ENCODE measurements at places on chromosomes 5 and 9.

DNA sequence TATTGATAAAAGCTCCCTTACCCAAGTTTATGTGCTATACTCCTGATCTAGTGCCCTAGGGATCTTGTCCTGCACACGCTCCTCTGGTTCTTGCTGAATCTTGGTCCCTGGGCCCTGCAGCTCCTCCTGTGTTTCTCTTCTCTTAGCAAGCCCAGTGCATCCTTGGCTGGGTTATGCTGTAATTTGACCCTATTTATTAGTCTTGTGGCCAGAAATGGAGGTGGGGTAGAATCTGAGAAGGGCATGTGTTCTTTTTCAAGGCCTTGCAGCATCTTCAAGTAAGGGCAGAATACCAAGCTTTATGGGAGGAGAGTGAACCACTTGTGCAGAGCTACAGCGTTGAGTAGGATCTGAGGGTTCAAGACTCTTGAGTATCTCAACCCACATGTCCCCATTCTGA is 366.8 kb downstream of the FAM170A start:
- no peak for DNase-seq

DNA sequence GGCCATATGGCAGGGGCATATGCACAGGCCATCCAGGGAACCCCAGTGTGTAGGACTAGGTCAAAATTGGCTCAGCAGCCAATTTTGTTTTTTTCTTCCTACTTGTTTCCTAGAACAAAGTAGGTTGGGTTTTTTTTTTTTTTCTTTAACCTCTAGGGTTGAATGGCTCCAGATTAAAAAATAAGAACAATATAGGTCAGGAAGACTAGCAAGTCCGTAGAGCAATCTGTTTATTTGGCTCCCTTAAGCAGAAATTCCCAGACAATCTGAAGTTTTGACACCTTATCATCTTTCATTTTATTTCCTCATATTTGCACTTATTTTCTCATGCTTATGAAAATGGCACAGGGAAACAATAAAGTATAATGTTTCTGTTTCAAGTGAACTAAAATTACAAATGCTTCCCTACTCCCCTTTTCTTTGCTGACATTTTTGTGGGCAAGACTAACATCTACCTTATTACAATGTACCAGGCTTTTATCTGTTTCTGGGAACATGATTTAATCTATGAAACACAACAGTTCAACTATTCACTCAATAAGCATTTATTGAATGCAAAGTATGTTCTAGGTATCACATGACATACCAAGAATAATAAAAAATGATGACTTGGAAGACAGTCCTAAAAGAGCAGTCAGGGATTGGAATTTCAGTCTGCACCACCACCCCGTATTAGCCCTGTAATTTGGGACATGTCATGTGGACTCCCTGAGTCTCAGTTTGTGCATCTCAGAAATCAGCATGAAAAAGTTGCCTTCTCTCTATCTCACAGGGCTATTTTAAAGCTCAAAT is 30.5 kb downstream of the TLR4 start:
- DNase-seq, result no peak

DNA sequence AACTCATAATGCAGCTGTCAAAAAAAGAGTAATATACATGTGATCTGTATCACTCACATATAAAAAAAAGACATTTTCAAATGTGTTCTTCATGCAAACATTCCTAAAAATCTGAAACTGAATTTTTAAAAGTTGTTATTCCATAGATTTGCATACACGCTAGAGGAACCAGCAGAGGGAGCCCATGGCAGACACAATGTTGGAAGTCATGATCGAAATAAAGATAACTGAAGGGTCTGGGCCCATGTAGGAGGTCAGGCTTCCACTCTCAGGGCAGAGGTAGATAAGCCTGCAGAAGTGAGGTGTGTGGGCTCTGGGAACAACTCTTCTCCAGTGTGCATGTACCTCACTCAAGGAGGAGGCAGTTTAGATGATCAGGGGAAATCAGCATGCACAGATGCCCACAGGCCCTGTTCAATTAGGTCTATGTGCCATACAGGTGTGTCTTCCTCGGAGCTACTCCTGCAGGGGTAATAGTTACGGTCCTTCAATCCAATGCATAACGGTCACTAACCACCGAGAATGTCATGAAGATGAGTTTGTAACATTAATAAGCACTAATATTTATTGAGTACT is 208.6 kb downstream of the EPB41L4A start:
- DNase-seq, result no peak

- DNase-seq, result peak; percentile 45
Observed at GRCh38 chr5:149063017-149063687, at the start of gene SH3TC2. TSS of gene SH3TC2 (minus strand) at chr5:149063062. CDS start at chr5:149063022, 40 bp downstream.

DNA sequence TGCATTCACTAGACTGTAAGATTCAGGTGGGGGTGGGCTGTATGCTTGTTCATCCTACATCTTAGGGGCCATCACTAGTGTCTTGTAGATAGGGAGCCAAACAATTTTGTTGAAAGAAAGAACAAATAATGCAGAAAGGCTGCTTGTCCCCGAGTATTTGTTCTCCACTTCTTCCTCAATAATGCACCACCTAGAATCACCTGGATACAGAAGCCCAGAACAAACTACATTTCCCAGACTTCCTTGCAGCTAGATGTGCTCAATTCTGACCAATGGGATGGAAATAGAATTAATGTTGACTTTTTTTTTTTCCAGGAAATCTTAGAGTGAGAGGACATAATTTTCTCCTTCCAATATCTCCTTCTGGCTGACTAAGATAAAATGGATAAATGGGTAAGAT is 38.9 kb upstream of the TNFSF8 start:
- no peak for DNase-seq

GRCh38 chr9:786405-786804 is 55.1 kb upstream of the DMRT1 start:
- DNase-seq, result no peak

DNA sequence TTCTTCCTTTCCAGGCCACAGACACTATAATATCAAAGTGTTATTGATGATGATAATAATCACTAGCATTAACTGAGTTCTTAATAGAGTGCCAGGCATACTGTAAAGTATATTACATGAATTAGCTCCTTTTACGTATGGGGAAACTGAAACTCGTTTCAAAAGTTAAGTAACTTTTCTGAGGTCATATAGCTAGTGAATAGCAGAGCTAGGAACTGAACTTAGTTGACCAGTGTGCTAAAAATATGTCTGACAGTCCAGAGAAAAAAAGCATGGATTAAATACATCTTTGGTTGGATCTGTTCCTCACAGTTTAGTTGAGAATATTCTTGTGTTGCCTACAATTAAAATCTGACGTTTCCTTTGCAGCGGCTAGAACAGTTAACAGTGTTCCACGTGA is 18.4 kb upstream of the CATSPER3 start:
- DNase-seq, result no peak

DNA sequence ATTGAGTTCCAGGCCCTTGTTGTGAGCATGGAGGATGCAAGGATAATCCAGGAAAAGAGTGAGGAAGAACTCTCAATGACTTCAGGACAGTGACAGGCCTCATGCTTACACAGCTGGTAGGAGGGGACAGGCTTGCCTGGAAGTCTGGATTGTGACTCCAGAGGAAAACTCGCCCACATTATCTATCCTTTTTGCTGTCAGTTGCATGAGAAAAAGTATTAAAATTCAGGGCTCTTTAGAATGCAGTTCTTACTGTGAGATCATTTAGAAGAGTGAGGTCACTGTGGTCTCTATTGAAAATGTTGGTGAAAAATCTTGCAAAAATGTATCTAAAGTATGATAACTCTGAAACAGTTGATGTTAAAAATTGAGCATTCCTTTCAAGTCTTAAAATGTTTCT is 30.5 kb downstream of the NTRK2 start:
- DNase-seq, result no peak

GRCh38 chr5:35229076-35230037 is 930 bp downstream of the PRLR start:
- no peak for DNase-seq

DNA sequence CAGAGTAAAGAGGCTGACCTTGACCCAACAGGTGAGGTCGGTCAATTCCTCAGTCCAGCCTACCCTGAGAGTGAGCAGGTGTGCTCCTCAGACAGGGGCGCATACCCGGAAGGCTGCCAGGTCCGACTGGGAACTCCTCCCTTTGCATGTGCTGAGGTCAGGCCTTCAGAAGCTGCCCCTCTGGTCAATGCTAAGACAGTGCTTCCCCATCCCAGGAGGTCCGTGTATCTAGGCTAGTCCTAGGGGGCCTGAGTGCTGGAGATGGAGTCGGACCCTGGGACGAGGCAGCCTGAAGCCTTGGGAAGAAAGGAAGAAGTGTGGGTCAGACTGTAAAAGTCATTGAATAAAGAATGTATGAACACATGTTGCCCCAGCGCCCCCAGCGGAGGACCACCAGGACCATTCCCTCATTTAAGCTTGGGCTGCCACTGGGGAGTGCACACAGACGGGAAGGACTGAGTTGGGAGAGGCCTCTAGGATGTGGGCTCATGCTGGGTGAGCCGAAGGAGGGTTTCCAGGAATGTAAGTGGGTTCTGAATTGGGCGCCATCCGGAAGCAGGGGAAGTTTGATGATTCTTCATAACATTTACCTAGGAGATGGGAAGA is 41.0 kb upstream of the GFPT2 start:
- DNase-seq, result no peak

DNA sequence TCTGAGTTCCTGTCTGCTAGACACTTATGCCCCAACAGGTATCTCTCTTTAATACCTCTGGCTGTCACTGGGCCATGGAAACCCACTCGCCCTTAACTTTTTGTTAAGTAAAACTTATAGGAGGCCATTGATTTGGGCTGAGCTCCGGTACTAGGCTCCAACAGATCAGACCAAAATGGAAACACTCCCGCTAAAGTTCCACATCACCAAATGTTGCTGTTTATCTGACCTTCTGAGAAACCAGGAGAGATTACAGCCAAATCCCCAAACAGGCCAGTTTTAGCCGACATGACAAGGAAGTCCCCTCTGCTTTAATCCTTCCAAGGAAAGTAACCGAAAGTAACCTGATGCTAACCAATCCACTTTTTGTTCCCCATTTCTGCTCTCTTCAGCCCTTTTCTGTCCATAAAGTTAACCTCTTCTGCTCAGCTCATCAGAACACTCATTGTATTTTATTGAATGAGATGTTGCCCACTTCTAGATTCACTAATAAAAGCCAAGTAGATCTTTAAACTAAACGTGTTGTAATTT is 115.2 kb upstream of the LHFPL2 start:
- no peak for DNase-seq

DNA sequence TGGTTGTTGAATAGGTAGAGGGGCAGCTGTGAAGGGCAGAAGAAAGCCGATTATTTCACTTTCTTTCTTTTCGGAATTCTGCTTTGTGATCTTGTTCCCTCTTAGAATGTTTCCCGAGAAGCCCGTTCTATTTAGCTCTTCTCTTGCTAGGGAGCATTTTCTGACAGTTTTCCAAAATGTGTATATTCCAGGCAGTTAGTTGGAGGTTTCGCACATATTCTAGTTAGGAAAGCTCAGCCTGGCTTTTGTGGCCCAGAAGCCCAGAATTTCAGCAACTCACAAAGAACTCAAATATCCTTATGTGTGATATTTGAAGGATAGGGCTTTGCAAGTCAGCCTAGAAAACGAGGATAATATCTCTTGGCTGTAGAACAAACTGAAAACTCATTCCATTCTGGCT is 461.0 kb upstream of the C9orf72 start:
- DNase-seq, result no peak

DNA sequence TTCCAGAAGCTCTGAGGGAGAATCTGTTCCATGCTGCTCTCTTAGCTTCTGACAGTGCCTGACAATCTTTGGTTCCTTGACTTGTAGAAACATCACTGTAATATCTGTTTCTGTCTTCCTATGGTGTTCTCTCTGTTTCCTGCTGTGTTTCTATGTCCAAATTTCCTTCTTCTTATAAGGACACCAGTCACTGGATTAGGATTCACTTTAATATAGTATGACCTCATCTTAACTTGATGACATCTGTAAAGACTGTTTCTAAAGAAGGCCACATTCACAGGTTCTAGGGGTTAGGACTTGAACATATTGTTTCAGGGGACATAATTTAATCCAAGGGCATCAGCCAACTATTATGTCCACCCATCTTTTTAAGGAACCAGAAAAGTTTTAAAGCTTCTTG is 265.6 kb downstream of the ZSWIM6 start:
- DNase-seq, result no peak

- no peak for DNase-seq
Observed at GRCh38 chr9:133783331-133783731, 45.2 kb upstream of the SARDH start.

DNA sequence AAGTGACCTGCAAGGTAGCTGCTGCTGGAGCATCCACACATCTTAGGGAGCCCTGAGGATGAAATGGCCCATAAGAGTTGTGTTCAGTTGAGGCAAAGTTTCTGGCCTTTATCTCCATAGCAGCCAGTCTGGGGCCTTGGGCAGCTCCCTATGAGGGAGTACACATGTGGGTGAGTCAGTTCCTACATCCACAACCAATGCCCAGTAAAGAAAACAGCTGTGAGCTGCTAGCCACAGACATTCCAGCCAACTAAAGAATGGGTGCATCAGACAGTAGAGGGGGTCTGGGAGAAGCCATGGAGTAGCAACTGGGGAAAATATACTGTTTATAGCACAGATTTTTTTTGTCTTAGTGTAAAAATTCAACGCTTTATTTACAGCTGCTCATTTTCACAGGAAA is 720.7 kb downstream of the TLE1 start:
- no peak for DNase-seq

DNA sequence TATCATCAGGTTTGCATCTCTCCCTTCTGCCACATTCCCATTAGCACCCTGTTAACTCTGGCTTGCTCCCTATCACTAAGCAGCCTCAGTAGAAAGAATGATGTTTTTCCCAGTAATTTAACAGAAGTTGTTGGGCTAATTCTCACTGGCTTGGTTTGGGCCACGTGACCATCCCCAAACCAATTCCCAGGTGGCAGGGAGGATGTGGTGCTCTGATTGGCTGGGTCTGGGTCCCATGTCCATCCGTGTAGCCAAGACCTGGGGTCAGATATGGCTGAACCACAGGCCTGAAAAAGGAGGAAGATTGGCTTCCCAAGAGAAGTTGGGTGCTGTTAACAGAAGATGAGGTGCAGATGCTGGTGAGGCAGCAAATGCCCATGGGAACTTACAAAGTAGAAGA is 122.0 kb downstream of the BOD1 start:
- no peak for DNase-seq

DNA sequence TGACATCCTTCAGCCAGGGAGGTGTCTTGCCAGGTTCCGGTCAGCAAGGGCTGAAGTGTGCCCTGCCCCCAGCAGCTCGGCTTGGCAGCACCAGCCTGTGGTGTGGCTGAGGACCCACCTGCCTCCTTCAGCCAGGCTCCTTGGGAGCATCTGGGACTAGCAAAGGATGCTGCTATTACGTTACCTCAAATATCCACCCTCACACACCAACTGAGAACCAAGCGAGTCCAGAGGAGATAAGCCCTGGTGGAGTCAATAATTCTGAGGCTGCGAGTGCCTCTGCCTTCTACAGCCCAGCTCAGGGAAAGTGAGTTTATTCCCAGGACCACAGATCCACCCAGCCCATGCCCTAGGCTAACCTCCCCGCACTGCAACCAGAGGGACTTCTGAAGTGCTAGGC is 57.1 kb upstream of the FSTL4 start:
- no peak for DNase-seq

Data from GDM1 (cell line).